ENCODE measurements at places on chromosomes 7 and 10.

DNA sequence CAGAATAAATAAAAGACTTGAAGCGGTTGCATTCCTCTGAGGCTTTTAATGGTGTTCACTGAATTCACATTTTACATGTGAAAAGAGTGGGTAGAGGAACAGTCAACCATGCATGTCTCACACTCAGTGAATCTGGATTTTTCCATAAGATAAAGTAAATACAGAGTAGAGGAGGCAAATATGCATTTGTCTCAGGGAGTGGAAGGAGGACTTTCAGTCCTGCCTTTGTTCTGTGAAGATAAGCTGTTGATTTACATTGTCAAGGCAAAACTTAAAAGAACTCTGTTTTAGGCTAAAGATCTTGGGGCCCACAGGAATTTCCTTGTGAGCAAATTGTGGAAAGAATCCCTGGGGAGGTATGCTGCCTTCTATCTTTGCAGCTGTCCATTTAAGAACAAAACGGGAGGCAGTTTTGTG is 825.3 kb upstream of the MBL2 start:
- no peak for DNase-seq

- DNase-seq, result no peak
These were observed 69.6 kb upstream of the PDCD4 start for GRCh38 chr10:110802090-110802489.

- no peak for DNase-seq
These were observed 10.3 kb upstream of the HSPB1 start for GRCh38 chr7:76292213-76292573.

- no peak for DNase-seq
These were observed 54.8 kb downstream of the MINDY3 start for GRCh38 chr10:15805395-15806058.

GRCh38 chr7:44846816-44847508 is 925 bp downstream of the H2AZ2 start:
- DNase-seq, result no peak

GRCh38 chr10:93379731-93380575 is 102.2 kb downstream of the MYOF start:
- DNase-seq, result no peak

- no peak for DNase-seq
These were observed 158.9 kb downstream of the MLLT10 start for GRCh38 chr10:21692916-21693315.

DNA sequence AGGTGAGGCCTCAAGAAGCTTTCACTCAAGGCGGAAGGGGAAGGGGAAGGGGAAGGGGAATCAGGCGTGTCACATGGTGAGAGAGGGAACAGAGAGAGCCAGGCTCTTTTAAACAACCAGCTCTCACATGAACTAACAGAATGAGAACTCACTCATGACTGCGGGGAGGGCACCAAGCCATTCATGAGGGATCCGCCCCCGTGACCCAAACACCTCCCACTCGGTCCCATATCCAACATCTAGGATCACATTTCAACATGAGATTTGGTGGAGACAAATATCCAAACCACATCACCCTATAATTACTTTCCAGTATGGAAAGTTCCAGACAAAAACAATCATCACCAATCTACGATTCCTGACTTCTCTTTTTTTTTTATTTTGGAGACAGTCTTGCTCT is 22.9 kb downstream of the HIP1 start:
- no peak for DNase-seq

- DNase-seq, result no peak
These were observed 180.2 kb downstream of the PRKCQ start for GRCh38 chr10:6399879-6400278.
